ENCODE measurements at places on chromosomes 5 and 9. TPM values are rescaled to one million over a fixed set of nuclear protein-coding genes. Genes with fewer than 3 reads are reported as not detected.

The PHYKPL gene
- total RNA-seq: 97.6 TPM

The FCN2 gene
- not detected for total RNA-seq

The BARX1 gene
- total RNA-seq: 9.1 TPM

The GPR151 gene
- total RNA-seq: not detected

The CTNND2 gene
- total RNA-seq: not detected

The HRH2 gene
- 28.8 TPM for total RNA-seq

The GPBP1 gene
- total RNA-seq: 91.7 TPM

The TAF11L5 gene
- not detected for total RNA-seq

The RIC1 gene
- 25.6 TPM for total RNA-seq
